NCI-H748 treated with DMSO at 0.1 percent for 48 hours (cell line): ENCODE measurements at places on chromosomes 2 and 18.

GRCh38 chr2:49959961-49960553, 805.7 kb upstream of the FSHR start:
- peak; percentile 1 for DNase-seq

GRCh38 chr18:25132786-25133496, 219.0 kb downstream of the ZNF521 start:
- no peak for DNase-seq

DNA sequence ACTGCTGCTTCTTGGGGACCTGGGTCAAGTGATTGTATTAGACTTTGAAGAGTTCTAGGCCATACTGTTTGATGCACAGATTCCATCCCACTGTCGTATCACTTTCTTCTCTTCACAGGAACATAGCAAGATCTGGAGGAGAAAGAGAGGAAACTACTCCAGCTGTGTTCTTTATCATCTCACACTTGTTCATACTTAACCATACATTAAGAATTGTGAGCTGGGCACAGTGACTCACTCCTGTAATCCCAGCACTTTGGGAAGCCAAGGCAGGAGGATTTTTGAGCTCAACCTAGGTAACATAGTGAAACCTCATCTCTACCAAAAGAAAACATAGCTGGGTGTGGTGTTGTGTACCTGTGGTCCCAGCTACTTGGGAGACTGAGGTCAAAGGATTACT, 111.7 kb downstream of the PARD3B start:
- DNase-seq: no peak

DNA sequence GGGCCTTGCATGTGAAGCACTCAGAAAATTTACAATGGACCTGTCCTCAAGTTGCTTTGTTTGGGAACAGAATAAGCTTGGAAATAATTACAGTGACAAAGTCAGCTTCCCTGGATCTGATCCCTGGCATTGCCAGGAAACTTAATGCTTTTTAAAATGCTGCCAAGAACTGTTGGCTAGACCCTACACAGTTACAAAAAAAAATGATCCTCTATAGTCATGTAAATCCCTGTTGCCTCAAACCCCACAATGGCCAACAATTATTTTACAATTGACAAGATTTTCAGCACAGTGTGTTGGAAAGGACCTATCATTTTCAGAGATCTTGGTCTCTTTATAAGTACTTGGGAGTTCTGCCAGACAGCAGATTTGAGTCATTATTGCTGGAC, 470.4 kb upstream of the ACVR2A start:
- DNase-seq: no peak

DNA sequence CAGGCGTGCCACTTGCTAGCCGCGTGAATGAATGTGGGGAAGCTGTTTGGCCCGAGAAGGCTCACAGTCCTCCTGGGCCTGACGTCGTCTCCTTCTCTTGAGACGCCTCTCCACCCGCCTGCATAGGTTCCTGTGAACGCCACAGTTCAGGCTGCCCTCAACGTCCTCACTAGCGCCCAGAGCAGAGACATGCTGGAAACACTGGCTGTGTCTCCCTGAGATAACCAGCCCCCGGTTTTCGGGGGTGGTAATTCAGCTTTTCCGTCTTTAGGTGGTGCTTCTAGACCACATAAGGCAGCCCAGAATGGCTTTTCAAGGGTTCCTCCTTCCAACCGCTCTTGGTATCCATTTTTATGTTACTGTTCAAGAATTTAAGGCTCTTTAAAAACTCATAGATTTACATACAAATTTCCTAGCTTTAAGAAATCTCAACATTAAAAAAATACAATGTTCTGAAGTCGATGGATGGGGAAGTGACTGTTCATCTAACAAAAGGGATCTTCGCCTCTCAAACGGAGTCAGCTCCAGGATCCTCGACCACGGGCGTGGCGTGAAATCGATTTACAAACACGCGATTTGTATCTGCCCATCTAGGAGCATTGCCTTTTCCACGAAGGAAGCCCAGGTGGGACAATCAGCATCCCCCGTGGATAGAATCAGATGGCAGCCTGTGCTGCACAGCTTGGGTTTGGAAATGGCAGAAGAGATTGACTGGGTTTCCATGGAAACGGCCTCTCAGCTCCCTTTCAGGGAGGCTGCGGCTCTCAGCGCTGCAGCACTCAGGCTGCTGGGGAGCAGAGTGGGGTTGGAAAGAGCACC, 110.6 kb upstream of the PXDN start:
- peak; percentile 80 for DNase-seq

GRCh38 chr2:18439716-18440115, 120.7 kb downstream of the RDH14 start:
- no peak for DNase-seq

DNA sequence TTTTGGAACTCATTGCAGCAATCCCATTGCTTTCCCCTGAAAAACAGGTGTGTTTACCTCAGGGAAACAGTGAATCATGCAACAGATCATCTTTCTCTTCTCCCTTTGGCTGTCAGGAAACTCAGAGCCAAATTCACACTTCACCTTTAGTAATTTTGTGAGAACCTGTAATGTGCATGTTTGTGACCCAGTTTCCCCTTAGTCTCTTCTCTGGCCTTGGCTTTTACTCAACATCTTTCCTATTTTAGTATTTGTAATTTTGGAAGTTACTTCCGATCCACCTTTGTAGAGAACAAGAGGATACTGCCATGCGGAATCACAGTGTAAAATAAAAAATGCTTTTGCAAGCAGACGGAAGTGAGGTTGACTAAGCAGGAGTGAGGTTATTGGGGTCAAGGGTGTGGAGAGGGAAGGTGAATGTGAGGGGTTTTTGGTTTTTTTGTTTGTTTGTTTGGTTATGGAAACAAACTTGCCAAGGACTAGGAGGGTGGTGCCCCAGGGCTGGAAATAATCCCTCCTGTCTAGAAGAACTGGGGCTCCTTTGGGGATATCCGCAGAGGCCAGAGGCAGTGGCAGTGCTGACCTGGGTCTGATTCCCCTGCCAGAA, 14.0 kb downstream of the ASPRV1 start:
- DNase-seq: no peak

- DNase-seq: no peak
Measured at GRCh38 chr2:110977403-110977802, 143.3 kb upstream of the BCL2L11 start.

- DNase-seq: no peak
Measured at GRCh38 chr2:32166115-32166574, 481 bp downstream of the SLC30A6 start.

- peak; percentile 19 for DNase-seq
Measured at GRCh38 chr2:119544075-119544938, at the start of gene CFAP221. Gene CFAP221, plus strand, starts transcription at chr2:119544449. Its CDS starts 1,683 bp downstream, at chr2:119546132.

- DNase-seq: peak; percentile 80
Measured at GRCh38 chr2:120379916-120380893, 34.3 kb downstream of the INHBB start.

DNA sequence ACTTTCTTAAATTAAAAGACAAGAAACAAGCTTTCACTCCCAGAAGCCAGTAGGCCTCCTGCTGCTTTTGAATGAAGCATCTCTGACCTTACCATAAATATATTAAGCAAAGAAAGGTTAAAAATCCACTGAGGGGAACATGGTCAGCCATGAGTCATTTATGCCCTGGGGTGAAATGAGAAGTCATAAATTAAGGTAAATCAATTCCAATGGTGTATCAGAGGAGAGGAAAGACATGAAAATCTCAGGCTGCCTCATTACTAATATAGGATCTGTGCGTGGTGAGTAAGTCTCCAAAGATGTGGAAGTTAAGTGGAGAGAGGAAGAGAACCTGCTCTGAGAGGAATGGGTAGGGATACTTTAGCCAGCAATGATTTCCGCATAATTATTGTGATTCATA, 292.3 kb upstream of the CHAC2 start:
- no peak for DNase-seq

- DNase-seq: no peak
Measured at GRCh38 chr2:237858294-237859081, 935 bp upstream of the RAMP1 start.

GRCh38 chr2:205700331-205701132, 18.2 kb downstream of the NRP2 start:
- no peak for DNase-seq

DNA sequence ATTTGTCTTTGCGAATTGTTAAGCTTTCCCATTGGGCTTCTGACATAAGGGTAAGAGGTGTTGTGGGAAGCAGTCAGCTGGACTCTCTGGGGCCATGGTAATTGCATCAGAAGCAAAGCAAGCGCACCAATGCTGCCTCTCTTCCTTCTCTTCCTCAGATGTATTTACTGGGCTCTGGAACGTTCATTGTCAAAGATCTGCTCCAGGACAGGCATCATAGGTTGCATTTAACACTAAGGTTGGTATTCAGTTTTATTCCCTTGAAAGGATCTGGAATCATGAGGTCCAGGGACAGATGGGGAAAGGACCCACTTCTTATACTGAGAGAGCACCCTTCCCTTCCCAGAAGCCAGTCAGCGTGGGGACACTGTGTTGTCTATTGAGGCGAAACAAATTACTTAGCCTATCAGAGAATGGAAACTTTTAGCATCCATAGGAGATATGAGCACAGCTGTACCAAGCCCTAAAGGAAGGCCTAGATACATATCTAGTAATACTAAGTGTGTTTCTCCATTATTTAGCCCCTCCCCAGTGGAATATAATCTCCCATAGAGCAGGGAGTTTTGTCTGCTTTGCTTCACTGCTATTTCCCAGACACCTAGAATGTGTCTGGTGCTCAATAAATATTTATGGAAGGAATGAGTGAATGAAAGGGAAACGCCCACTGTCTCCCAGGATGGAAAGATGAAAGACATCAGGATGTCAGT, 72.2 kb downstream of the COA5 start:
- DNase-seq: no peak

DNA sequence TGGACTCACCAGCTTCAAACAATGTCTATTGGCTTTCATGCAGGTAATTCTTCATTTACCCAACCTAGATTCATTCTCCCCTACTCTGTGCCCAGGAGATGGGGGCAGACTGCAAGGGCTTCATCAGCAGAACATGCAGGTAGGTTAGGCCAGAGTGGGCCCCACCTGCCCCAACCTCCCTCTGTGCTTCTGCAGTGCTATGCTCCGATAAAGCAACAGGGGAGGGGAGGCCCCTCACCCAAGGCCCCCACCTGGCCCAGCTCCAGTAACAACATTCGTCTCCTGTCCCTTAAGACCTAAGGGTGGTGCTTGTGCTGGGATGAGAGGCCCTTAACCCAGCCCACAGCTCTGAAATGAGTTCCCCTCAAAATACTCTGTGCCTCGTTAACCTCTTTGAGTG, 16.7 kb upstream of the GYPC start:
- no peak for DNase-seq

DNA sequence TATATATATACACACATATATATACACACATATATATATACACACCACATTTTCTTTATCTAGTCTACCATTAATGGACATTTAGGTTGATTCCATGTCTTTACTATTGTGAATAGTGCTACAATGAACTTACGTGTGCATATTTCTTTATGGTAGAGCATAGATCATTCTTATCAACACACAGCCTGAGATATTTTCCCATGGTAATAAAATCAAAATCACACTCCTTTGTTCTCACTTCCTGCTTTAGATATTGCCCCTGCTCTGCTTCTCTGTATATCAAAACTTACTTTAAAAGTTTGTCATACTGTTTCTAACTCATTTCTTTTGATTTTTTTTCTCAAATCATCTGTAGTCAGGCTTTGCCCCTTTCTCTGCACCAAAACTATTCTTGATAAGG, 119.9 kb downstream of the DCC start:
- no peak for DNase-seq

GRCh38 chr18:61034580-61034979, 298.6 kb upstream of the CDH20 start:
- no peak for DNase-seq

DNA sequence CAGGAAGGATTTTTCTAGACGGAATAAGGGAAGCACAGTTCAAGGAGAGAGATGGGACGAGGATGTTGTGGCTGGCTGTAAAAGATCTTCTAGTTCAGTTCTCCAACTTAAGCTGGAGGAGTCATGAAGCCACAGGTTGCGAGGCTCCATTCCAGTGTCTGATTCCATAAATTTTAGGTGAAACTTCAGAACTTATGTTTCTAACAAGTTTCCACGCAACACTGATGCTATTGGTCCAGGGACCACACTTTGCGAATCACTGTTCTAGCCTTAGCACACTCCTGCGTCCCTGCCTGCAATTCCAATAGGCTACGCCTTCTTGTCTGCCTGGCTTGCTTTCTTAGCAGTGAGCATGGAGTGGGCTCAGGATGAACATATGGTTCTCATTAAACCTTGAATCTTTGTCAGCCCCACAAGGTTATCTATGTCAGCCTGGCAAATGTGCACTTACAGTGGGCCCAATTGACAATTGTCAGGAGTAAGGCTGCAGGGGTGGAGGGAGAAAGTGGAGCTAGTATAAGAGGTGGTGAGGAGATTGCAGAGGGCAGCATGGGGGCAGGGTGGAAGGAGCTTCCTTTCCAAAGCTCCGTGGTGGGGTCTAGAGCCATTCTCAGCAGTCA, 438.1 kb upstream of the ST6GAL2 start:
- DNase-seq: no peak

- no peak for DNase-seq
Measured at GRCh38 chr2:235514627-235515363, 21.0 kb downstream of the AGAP1 start.

DNA sequence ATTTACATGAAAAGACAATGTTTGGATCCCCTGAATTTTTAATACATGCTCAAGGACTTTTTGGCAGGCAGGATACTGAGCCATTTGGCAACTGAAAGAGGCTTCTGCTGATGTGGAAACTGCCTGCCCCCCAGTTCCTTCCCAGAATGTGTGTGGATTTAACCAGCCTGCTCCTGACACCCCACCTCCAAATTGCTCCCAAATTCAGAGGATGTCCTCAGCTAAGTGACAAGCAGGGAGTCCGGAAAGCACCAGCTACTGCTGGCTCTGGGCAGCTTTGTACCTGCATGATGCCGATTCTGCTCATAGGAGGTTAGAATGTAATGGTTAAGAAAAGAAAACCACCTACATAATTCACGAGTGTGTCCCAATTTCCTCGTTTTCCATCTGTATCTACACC, 197.5 kb downstream of the CDH20 start:
- DNase-seq: no peak

DNA sequence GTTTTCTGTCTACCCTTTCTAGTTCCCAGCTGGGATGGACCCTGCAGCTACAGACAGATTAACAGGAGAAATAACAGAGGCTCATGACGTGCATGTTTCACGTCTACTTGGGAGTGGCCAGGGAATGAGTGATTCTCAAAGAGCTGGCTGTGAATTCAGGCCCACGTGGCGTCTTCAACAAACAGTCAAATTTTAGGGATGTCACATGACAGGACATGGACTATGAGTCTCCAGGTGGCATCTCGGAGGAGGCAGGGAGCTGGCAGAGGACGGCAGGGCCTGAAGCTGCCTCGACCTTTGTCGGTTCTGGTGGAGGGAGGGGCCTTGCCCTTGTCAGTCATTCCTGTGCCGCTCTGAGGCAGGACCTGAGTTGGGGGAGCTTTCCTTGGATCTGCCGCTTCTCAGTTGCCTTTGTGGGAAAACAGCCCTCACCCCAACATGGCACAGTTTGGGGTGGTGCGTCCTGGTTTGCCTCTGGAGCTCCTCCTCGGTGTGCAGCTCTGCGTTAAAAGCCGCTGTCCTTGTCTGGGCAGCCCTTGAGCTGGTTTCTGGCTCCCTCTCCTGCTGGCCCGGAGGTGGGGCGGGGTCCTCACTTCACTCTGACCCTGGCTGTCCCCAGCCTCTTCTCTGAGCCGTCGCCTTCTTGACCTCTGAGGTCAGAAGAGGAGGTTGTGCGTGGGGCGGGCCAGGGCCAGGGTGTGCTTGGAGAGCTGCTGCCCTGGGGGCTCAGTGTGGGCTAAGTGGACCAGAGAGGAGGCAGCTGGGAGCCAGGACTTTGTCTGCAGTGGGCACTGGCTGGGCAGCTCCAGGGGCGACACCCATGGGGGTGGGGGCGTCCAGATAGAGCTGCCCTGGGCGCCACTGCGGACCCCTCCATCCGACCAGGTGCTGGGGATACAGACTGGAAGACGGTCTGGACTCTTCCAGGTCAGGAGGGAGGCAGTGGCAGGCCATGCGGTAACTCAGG, 12.1 kb upstream of the GAL3ST2 start:
- no peak for DNase-seq
